ENCODE measurements at places on chromosomes 16 and 17.

DNA sequence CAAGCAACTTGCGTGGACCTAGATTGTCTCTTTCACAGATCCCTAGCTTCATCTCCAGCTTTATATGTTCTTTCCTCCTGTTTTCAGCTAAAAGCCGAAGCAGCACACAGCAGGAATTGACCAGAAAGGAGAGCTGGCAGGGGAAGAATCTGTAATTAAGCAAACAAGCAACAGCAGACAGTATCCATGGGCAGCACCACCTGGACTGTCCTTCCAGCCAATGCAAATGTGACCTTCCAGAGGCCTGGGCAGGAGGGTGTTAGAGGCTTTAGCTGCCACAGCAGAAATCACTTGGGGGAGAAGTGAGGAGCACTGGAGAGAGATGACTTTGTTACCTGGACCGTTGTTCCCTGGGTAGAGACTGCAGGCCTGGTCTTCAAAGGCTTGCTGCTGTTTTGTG, 427.6 kb upstream of the GOT2 start:
- DNase-seq, result no peak

DNA sequence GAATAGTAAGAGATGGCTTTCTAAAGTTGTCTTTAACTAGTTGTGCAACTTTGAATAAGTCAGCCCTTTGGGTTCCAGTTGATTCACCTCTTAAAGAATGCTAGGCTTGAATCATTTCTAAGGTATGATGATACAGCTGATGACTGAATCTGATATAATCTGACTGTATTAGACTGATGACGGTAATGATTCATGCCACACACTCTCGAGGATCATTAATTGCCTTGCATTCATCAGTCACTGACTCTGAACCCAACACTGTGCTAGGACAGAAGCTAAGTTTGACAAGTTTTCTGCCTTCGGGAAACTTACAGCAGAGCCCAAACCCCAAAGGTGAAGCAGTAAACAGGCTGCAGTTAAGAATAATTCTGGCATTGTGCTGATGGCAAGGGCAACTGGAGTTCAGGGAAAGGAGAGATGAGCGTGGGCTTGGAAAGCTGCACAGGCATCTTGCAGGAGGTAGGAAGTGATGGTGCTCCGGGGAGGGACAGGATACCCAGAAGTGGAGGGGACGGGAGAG, 25.8 kb downstream of the ASIC2 start:
- DNase-seq, result no peak

DNA sequence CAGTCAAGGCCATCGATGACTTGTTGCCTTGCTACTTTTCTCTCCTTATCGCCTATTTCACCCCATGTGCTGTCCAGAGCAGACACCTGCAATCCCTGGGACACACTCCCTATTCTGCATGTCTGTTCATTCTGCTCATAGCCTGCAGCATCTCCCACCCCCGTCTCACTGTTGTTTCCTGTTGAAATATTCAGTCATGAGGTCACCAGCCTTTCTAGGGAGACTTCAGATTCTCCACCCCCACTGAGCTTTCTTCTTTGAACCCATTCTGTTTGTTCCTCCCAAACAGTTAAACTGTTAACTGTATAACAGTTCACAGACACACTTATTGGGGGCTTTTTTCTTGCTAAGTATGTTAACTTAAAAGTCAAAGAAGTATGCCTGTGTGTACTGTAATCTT, 94.4 kb downstream of the AATF start:
- no peak for DNase-seq

GRCh38 chr17:67891481-67892119, 66.3 kb downstream of the BPTF start:
- no peak for DNase-seq

GRCh38 chr17:17745476-17746455, 64.5 kb downstream of the RAI1 start:
- DNase-seq, result no peak

GRCh38 chr17:68581863-68582645, 19.1 kb downstream of the FAM20A start:
- DNase-seq, result no peak

DNA sequence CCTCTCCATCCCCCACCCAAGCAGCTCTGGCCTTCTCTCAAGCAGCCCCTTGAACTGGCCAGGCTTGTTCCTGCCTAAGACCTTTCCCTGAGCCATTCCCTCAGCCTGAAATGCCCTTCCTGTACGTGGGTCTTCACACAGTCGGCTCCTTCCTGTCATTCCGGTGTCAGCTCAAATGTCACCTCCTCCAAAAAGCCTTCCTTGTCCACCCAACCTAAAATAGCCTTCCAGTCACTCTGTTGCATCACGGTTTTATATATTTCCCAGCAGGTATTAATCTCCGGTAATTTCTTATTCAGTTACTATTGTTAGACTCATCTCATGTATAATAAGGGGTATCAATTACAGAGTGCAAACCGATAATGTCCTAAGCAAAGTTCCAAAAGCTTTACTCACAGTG, 51.8 kb downstream of the C17orf67 start:
- no peak for DNase-seq

DNA sequence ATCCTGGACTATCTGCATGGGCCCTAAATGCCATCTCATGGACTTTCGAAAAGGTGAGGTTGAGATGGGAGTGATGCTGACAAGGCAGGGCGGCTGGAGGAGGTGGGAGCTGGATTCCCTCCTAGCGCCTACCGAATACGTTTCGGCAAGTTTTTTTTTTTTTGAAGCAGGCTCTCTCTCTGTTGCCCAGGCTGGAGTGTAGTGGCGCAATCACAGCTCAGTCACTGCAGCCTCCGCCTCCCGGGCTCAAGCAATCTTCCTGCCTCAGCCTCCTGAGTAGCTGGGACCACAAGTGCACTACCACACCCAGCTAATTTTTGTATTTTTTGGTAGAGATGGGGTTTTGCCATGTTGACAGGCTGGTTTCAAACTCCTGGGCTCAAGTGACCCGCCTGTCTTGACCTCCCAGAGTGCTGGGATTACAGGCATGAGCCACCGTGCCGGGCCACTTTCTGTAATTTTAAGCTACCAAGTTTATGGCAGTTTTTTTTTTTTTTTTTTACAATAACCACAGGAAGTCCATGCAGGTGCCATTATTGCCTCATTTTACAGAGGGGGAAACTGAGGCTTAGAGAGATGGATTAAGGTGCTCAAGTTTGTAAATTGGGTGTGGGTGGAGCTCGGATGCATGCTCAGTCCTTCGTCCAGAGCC, 246.4 kb downstream of the PRKCA start:
- DNase-seq, result no peak

- no peak for DNase-seq
These were observed 37.5 kb downstream of the SPECC1 start for GRCh38 chr17:20046629-20047028.

DNA sequence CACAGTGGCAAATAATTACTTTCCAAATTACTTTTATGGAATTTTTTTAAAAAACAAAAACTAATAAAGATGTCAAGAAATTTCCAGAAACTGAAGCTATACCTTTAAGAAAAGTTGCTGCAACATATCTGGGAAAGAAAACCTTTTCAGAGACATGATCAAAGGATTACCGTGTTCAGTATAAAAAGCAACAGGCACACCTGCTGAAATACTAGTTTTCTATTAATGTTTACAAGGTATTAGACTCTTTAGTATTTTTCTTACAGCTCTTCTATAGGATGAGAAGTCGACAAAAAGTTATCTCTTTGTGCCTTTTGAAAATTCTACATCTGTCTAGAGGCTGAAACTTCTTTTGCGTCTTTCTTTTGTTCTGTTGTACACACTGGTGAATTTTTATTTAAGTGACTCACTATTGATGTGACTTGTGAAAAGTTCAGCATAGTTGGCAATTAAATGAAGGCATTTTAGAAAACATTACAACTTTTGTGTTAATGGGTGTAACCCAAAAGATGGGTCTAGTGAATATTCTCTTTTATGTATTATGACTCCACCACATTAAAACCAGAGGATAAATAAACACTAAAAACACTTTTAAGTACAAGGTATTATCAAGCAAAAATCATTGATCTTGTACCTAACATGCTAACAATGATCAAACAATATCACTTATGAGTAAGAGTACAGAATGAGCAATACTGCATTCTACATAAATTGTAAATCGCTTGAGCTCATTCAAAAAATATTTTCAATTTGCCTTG, 23.8 kb downstream of the NACA2 start:
- DNase-seq, result no peak

DNA sequence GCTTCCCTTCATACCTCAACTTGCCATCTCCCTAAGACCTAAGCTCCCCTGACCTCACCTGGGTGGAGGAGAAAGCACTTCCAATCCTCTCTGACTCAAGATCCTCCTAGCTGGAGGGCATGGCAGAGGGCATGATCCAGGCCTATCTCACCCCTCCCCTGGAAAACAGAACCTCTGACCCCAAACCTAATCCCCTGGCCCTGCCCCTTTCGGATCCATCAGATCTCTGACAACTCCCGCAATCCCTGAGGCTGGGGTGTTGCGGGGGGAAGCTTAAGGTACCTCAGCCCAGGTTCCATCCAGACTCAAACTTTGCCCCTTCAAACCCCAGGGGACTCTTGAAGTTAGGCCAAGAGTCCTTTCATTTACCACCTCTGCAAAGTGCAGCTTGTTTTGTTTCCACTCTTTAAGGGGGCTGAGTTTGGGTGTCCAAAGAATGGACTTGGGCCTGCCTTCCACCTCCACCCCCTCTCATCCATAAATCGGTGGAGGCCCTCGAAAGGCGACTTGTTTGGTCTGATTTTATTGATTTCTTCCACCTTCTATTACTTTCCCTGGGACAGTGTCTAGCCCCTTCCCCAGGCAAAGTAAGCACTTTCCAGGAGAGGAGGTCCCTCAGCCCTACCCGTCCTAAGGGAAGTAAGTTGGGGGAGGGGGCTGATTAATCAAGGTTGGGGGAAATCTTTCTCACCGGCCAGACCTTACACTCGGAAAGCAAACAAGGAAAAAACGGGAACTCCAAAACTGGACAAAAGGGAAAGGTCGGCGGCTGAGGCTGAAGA, 2.6 kb downstream of the EPOP start:
- DNase-seq, result no peak

GRCh38 chr17:46817901-46818209, 637 bp downstream of the WNT3 start:
- DNase-seq, result no peak

GRCh38 chr17:47213540-47213939, 4.4 kb downstream of the MYL4 start:
- no peak for DNase-seq

DNA sequence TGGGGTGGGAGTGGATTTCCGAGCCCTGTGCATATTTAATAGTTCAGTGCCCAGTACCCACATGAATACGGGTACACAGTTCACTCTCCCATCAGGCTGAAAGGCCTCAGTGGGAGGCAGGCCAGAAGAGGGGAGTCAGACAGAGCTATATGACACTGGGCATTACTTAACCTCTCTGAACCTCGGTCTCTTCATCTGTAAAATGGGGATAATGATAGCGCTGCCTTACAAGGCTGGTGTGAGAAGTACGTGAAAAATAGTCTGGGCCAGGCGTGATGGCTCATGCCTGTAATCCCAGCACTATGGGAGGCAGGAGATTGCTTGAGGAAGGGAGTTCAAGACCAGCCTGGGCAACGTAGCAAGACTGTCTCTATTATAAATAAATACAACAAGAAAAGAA, 3.6 kb downstream of the GPRC5B start:
- DNase-seq, result no peak

- no peak for DNase-seq
These were observed 790 bp downstream of the TRADD start for GRCh38 chr16:67158637-67159600.

DNA sequence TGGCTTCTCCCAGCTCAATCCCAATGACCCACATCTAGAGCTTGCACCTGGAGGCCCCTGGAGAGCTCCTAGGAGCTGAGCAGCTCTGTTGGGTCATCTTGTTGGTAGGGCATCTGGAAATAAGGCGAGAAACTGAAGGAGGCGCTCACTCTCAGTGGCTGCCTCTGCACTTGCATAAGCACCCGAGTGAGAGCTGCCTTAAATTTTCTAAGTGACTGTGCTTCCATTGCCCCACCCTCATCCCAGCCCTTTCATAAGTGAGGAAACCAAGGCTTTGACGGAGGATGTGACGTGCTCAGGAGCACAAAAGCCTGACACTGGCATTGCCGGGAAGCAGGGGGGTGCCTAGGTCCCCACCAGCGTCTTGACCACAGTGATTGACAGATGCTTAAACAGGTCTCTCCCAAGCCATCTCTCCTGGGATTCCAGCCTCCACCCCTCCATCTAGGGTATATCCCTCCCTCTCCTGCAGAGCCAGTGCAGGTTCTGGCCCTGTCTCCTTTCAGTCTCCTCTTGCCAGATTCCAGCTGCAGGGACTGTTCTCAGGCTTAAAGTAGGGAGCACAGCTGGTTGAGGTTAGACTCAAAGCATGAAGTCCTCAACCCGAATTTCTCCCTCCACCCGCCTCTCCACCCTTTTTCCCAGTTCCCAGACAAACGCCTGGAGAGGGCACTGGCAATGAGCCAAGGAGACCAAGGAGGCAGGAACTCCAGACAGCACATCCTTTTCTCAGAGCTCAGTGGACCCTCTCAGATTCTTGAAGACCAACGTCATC, 113.7 kb downstream of the IRX5 start:
- DNase-seq, result no peak

- no peak for DNase-seq
These were observed 22.2 kb downstream of the ITPRIPL2 start for GRCh38 chr16:19135896-19136438.

GRCh38 chr17:17942846-17943245, 29.4 kb downstream of the TOM1L2 start:
- DNase-seq, result no peak

DNA sequence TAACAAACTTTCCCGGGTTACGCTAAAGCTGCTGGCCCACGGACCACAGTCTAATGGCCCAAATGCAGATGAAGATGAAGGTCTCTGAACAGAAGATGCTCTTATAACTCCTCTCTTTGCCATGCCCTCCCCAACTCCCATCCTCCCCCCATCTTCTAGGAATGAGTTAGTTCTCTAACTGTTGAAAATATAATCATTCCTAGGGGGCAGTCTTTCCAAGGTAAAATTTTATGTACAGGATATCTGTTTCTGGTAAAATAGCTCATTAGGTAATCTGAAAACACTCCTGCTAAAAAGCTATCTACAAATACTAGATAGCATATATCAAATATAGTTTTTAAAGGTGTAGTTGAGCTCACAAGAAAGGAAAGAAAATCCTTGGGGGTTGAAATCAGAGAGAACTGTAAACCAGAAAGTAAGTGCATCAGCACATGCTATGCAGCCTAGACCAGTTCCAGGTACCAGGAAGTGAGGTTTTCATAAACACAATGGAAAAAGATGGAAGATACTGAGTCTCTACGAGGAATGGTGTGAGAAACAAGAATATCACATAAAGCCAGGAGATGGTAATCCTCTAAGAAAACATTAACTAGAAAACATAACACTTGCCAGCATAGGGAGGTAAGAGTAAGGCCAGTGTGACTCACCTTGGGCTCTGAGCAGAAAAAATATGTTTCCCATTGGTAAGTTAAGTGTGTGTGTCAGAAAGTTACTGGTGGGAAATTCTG, 38.1 kb downstream of the CMC2 start:
- DNase-seq, result no peak

- DNase-seq, result no peak
These were observed 35.1 kb downstream of the MFSD11 start for GRCh38 chr17:76772842-76773525.

Data from NCI-H1930 (cell line).